ENCODE measurements at places on chromosomes 7 and 10. TPM values are rescaled to one million over a fixed set of nuclear protein-coding genes. Genes with fewer than 3 reads are reported as not detected.

FANK1 gene
- total RNA-seq: 2.8 TPM

FIS1 gene
- total RNA-seq: 135 TPM

CRYGN gene
- not detected for total RNA-seq

GHRHR gene
- not detected for total RNA-seq

LLCFC1 gene
- total RNA-seq: not detected

SPDYE2B gene
- total RNA-seq: not detected

VKORC1L1 gene
- 28.7 TPM for total RNA-seq

ADRB1 gene
- 1.4 TPM for total RNA-seq

NEURL1 gene
- 0.75 TPM for total RNA-seq

DOCK4 gene
- total RNA-seq: 9.3 TPM

NPY4R gene
- total RNA-seq: 41.9 TPM

All from A549 treated with Hydrocortisone at 1 μM for 4 hours (cell line).